ENCODE measurements at places on chromosomes 13 and 19.

DNA sequence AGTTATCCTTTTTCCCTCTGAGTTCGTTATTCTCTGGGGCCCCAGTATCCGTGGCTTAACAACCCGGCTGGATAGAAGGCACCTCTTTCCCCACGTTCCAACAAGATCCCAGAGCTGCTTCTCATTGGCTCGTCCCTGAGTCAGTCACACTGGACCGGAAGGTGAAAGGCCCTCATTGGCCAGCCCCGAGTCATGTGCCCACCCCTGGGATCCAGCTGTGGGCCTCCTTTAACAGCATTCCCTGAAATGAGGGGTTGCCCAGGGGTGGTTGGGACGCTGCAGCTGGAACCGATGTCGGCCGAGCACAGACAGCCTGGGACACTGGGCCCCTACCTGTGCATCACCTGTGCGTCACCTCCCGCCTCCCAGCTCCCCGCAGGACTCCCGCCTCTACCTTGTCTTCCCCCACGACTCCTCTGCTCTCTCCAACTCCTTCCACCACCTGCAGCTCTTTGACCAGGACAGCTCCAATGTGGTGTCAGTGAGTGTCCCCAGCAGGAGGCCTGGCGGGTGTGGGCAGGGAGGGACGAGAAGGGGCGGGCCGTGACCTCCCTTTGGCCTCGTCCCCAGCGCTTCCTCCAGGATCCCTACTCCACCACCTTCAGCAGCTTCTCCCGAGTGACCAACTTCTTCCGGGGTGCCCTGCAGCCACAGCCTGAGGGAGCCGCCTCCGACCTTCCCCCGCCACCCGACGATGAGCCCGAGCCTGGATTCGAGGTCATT, 4.3 kb downstream of the TBC1D17 start:
- DNase-seq, result peak; percentile 25

DNA sequence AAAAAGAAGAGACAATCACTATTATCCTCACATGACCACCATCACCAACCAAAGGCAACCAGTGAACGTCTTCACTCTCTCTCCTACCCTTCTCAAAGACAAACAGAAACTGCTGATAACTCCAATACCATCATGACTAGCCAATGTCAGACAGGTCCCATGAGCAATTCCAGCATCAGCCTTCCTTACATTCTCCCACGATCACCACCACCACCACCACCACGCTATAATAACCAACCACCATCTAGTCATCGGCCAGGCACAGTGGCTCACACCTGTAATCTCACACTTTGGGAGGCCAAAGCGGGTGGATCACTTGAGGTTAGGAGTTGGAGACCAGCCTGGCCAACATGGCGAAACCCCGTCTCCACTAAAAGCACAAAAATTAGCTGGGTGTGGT, 3.9 kb downstream of the MYO1F start:
- DNase-seq, result no peak

- no peak for DNase-seq
Measured at GRCh38 chr19:10317857-10318462, 2.1 kb upstream of the FDX2 start.

GRCh38 chr13:104869501-104869900, 1666.0 kb downstream of the EFNB2 start:
- DNase-seq, result no peak

GRCh38 chr19:18895824-18896341, at the start of gene CERS1:
TSS of gene CERS1 (minus strand) at chr19:18896158. CDS start at chr19:18896072, 86 bp downstream.
- DNase-seq, result no peak

DNA sequence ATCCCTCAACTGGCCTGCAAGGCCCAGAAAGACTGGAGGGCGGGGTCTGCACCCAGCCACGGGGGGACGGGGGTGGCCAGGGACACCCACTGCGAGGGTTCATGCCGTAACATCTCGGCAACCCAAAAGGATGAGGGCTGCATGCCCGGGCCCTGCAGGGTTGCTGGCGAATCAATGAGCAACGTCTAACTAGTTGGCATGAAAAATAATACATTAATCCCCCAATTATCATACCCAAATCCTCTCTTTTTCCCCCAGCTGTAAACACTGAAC, 232.2 kb downstream of the TUBA3C start:
- no peak for DNase-seq

GRCh38 chr13:101401196-101401595, 15.1 kb downstream of the NALCN start:
- DNase-seq, result peak; percentile 67

DNA sequence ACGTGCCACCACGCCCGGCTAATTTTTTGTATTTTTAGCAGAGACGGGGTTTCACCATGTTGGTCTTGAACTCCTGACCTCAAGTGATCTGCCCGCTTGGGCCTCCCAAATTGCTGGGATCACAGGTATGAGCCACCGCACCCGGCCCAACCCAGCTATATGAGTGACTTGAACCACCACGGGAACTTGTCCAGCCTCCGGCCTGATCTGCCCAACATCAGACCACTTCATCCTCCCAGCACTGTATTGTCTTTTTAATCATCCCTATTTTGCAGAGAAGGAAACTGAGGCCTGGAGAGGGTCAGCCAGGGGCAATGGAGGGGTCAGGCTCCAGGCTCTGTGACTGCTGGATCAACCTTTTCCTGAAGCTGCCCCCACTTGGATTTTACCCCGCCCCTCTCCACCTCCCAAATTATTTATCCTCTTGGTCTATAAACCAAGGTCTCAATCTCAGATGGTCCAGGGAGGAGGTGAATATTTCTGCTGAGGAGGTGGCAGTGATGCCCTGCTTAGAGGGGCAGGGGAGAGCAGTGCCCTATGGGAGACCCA, 893 bp upstream of the PLIN3 start:
- no peak for DNase-seq

DNA sequence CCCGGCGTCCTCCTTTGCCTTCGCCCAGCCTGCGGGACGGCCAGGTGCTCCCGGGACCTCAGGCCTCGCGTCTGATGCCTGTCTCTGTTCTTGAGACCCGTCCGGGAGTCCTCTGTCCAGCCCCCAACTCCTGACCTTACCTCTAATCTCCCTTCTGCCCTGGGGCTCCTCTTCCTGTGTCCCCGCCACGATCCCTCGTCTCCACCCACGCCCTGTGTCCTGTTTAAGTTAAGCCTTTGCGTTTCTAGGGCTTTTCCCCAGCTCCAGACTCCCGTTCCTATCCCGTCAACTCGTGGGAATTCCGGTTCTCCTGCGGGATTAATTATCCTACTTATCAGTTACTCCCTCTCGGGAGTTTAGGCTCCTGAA, 686 bp downstream of the LENG8 start:
- peak; percentile 45 for DNase-seq

DNA sequence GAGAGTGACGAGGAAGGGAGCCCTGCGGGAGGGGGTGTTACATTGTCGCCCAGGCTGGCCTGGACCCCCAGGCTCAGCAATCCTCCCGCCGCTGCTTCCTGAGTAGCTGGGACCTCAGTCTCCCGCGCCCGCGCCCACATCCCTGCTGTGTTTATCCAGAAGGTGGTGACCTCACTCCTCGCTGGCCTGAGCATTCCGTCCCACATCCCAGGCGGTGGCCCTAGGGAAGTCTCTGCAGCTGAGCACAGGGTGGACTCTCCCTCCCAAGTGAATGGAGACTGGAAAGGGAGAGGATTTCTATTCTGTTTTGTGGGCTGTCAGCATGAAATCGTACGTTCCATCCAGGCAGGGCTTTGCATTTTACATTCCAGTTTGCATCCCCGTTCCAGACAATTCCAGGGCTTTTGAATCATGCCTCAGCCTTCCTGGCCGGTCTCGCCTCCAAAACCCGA, 401 bp upstream of the ZNF765 start:
- DNase-seq, result peak; percentile 79

DNA sequence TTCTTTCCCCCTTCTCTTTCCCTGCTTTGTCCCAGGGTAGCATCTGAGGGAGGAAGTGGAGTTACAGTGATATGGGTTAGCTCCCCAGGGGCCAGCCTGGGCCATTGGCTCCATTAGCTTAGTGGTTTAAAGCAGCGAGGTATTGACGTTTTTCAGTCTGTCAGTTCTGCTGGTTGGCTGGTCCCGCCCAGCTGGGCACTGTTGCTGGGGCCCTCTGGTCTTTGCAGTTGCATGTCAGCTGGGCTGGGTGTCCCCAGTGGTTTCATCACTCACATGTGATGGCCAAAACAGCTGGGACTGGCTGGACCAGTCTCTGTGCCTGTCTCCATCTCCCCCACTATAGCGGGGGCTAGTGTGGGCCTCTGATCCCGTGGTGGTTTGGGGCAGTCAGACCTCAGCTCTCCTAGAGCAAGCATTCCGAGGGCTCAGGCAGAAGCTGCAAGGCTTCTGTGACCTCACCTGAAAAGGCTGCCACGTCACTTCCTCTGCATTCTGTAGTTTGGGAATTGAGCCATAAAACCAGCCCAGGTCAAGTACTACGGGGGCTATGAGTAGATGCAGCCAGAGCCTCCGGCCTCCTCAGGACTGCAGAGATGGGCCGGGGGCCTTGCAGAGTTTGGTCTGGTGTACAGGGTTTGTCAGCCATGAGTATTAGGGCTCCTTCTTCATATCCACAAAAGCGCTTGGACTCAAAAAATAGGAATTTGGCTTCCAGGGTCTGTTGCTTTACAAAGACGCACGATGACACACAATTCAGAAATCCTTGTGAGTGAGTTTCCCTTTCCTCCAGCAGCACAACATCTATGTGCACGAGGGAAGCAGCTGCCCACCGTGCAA, 30.0 kb downstream of the TSSK6 start:
- DNase-seq, result peak; percentile 52

GRCh38 chr19:45637890-45638667, 1.1 kb downstream of the EML2 start:
- DNase-seq, result peak; percentile 78

DNA sequence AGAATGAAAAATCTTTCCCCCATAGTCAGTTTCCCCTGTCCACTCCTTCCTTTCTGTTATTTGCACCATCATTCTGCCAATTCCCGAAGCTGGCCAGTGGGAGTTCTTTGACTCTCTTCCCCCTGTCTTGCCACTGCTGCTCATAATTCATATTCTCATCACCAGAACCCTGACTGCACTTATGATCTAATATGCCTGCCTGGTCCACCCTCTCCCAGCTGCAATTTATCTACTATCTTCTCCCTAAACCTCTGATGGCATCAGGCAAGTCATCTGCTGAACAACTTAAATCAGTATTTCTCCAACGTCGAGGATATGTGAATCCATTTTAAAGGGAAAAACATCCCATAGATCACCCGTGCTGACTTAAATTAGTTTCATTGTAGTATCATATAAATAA, 458.0 kb upstream of the GPC6 start:
- DNase-seq, result no peak

GRCh38 chr19:57053401-57053800, 66.4 kb upstream of the USP29 start:
- DNase-seq, result no peak

DNA sequence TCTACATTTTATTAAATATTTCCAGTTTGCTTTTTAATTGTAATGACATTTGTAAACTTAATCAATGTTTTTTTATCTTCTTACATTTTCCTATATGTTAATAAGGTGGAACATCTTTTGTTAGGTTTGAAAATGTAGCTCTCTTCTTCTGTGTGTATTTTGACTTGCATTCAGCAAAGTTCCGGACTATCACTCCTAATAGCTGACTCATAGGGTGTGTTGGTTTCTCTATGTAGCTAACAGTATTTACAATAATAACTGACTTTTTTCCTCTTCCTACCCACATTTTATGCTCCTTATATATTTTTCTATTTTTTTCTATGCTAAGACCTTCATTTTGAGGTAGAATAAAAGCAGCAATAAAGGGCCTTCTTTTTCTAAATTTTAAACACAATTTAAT, 28.1 kb downstream of the MYO16 start:
- no peak for DNase-seq

DNA sequence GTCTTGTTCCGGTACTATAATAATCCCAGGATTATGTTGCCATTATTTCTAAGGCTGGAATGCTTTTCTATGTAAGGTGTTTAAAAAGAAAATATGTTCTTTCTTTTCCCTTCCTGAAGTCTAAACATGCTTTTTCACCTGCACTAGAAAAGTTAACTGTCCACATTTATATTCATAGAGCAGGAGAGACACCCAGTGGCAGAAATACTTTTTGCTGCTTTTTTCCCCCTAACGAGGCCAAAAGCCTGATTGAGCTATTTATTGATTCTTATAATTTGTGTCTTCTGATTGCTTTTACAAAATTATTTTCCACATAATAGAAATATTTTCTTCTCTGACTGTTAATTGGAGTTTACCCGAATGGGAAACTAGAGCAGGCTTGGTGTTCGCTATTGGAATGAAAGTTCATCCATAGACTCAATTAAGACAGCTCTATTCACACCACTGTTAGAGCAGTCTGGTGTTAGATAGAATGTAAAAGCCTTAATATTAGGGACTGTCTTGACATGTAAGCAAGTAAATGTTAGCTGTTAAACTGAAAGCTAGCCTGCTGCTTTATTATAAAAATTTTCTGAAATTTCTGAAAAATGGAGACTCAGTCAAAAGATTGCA, 15.8 kb downstream of the GPR180 start:
- no peak for DNase-seq

GRCh38 chr13:98690348-98691022, 62.0 kb downstream of the SLC15A1 start:
- no peak for DNase-seq

- no peak for DNase-seq
Measured at GRCh38 chr19:30163663-30164062, 208.5 kb upstream of the ZNF536 start.

DNA sequence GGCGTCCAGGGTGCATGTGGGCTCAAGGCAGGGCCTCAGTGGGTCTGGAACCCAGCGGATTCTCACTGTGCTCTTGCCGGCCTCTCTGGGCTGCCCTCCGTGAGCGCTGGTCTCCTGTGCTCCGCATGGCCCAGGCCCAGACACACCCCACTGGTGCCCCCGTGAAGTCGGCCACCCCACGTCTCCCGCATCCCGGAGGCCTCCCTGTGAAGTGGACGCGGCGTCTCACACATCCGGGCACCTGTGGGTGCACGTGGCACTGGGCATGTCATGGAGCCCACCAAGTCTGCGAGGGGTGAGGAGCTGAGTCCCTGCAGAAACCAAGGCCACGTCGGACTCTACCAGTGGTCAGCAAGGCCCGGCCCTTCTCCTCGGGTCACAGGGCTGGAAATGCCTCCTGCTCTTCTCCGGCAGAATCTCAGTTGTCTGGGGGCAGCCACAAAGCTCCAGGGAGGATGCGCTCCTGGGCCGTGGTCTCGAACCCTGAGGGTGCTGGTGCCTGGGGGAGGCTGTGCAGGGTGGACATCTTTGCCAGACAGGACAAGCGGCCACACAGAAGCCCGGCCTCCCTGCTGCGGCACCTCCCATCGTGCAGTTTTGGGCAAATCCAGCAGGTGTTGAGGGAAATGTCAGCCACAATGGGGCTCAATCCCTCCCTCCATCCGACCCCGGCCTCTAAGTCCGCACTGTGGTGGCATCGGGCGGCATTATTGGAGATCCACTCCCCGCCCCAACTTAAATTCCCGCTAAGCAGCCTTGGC, 2.2 kb downstream of the C13orf46 start:
- DNase-seq, result no peak

- DNase-seq, result no peak
Measured at GRCh38 chr19:45071969-45072790, 4.1 kb downstream of the ZNF296 start.

DNA sequence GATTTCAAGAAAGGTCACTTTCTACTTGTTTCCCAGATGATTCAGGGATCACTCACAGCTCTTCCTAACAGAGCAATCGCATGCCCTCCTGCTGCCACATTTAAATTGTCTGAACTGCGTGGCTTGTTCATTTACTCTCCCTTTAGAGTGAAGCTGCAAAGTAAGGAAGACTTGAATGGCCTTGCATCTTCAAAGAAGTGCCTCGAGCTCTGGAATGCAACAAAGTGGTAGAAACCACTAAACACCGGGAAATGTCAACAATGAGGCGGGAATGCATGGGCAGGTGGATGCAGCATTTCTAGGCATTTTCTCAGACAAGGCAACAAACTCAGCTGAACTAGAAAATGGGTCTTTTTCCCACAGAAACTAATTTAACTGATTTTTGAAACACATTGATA, 10.3 kb upstream of the DACH1 start:
- DNase-seq, result no peak
